Activated naive CD8-positive, alpha-beta T cell treated with anti-CD3 and anti-CD28 coated beads, Interleukin-2, amount 10 ng/mL, durations not matched to agents 7 days and 5 days (primary cell): ENCODE measurements at places on chromosomes 12 and 14. TPM values are rescaled to one million over a fixed set of nuclear protein-coding genes. Genes with fewer than 3 reads are reported as not detected.

The MYF5 gene
- total RNA-seq, result not detected

The ZFHX2 gene
- total RNA-seq, result 1.4 TPM

The KLRC2 gene
- 4.4 TPM for total RNA-seq

DNA sequence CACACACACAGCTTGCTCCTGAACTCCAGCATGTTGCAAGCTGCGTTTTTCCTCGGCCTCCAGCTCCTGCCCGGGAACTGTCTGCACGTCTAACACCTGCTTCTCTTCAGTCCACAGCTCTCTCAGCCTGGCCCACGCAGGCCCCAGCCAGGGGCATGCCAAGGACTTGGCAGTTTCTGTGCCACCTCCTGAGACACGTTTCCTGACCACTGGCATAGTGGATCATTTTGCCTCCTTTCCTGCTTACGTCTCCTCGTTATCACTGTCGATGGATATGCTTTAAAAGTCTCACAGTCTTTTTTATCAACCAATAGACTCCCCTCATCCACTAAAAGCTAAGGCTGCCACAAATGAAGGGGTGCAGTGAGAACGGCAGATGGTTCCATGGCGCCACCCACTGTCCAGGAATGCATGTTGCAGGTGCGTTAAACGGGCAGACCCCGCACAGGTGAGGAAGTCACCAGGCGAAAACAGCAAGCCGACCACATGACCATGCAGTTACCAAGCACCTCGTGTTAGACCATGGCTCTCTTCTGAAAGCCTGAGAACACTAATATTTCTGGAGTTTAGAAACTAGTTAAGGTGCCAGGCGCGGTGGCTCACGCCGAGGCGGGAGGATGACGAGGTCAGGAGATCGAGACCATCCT lies 14.7 kb upstream of the TEAD4 start:
- H3K4me3 ChIP-seq, result peak overlapping the region; percentile 4
- peaks cover 5% of the 10 kb centered on the region for H3K4me1 ChIP-seq
- peak; percentile 73 for DNase-seq

GRCh38 chr12:2834581-2835491 lies at the start of gene NRIP2:
NRIP2 (minus strand) TSS chr12:2835035; CDS start chr12:2834983, 52 bp downstream.
- peaks cover 2% of the 10 kb centered on the region for H3K4me1 ChIP-seq
- no peak within 1 kb of the TSS for H3K4me3 ChIP-seq
- H3K27ac ChIP-seq, result no peak within 1 kb of the TSS
- H3K36me3 ChIP-seq, result peaks cover 8% of the 10 kb centered on the region
- no peaks in the 10 kb centered on the region for H3K27me3 ChIP-seq

- no peak overlapping the region for H3K27ac ChIP-seq
- peaks cover 11% of the 10 kb centered on the region for H3K4me1 ChIP-seq
- DNase-seq, result no peak
- H3K4me3 ChIP-seq, result no peak overlapping the region
Observed at GRCh38 chr12:71763677-71764379, 9.2 kb downstream of the RAB21 start.

DNA sequence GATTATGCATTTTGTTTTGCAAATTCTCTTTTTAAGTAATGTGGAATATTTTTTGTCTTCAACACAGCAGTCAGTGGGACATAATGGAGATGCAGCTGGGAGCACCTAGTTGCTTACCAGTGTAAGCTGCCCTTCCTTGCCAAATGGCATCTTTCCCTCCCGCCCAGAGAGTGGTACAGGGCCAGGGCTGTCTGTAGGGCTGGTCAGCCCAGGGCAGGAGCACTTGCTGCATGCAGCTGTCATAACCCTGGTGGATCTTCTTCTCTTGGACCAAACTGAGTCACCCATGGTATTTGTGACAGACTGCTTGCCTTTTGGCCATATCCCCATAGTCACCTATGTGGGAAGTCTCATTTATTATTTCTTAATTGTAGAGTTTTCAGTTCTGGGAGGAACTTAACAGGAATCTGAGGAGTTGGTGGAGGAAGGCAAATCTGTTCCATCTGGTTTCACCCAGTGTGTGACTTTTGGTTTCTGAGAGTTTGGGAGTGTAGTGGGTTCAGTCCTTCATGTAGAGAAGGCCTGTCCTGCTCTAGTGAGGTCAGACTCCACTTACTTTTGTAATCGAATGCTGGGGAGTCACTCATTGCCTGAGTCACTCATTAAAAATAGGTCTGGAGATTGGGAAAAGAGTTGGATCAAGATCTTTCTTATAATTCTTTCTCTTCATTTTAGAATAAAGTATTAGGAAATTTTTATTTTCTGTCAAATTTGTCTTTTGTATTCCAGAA lies 62.0 kb upstream of the ASPG start:
- no peak overlapping the region for H3K27ac ChIP-seq
- H3K4me3 ChIP-seq, result no peak overlapping the region
- peaks cover 26% of the 10 kb centered on the region for H3K27me3 ChIP-seq
- H3K36me3 ChIP-seq, result no peaks in the 10 kb centered on the region
- no peak for DNase-seq

DNA sequence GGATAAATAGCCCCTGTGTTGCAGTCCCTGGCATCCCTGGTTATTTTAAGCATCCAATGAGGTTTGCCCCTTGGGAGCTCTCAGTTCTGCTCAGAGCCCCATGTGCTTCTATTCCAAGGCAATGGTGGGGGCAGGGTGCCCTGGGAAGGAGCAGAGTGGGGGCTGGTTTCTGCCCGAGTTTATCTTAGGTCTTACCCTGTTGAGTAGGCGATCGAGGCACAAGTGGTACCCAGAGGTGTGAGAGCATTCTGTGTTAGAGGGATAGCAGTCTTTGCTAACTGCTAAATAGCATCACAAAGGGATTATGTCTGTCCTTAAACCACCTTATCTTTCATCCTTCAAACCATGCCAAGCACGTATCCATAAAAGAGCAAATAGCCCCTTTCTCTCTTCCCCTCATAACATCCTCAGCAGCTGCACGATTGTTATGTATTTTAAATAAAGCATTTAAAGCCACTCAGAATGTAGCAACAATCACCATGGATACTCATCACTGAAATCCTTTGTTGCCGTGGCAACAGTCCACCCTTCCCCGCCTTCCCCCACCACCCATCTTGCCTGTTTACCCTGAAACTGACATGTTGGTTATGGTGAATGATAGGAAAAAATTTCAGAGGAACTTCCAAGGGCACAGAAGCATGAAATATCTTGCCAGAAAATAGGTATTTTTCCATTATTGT lies 139.3 kb downstream of the PTPN11 start:
- H3K36me3 ChIP-seq, result no peaks in the 10 kb centered on the region
- no peak overlapping the region for H3K27ac ChIP-seq
- no peak for DNase-seq
- H3K4me1 ChIP-seq, result no peaks in the 10 kb centered on the region

GRCh38 chr14:103123634-103124500 lies 606 bp downstream of the TNFAIP2 start:
- no peak overlapping the region for H3K4me3 ChIP-seq
- H3K36me3 ChIP-seq, result no peaks in the 10 kb centered on the region
- no peak overlapping the region for H3K27ac ChIP-seq

DNA sequence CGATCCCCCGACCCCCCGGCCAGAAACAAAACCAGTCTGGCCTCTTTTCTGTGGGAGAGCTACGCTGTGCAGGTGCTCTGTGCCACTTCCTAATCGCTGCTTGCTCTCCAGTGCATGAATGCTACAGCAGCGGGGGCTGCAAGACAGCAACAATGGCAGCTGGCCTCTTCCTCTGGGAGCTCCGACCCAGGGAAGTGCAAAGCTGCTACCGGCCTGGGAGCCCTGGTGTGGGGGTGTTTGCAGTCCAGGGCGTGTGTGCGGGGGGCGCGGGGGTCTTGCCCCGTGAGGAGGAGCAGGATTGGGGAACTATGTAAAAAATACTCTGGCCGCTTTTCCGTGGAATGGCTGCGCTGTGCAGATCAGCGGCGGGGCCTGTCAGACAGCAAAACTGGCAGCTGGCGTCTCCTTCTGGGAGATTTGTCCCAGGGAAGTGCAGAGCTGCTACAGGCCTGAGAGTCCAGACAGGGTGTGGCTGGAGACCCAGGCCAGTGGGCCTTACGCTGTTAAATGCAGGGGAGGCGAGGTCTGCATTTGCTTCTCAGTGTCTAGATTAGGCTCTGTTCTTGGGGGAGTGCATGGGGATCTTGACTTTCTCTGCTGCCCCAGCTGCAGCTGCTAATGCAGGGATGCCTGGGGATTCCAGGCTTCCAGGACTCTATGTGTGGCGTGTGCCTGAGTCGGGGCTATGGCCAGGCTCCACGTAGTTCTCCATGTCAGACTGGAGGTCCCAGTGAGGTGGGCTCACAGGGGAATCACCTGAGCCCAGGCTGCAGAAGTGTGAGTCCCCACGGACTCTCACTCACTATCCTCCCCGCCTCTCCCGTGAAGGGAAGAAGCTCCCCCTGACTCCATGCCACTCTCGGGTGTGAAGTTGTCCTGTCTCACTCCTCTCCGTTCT lies 344.5 kb downstream of the AEBP2 start:
- H3K4me1 ChIP-seq, result no peaks in the 10 kb centered on the region
- no peak overlapping the region for H3K4me3 ChIP-seq
- H3K36me3 ChIP-seq, result no peaks in the 10 kb centered on the region
- no peak overlapping the region for H3K27ac ChIP-seq

DNA sequence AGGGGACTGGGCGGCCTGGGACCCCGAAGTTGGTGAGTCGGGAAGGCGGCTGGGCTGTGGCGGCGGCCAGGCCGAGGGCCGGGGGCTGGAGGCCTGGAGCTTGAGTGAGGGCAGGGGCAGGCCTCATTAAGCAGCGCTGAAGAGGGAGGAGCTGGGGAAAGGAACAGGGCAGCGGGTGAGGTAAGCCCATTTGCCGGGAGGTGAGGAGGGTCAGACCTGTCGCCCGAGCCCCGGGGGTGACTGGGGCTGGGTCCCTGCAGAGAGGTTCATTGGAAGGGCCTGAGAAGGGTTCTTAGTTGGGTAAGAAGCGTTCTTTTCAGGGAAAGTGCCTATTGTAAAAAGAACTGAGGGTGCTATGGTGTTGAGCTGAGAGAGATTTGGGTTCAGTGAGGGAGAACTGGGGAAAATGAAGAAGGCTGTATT lies 441 bp downstream of the RAB5B start:
- DNase-seq, result no peak
- no peak overlapping the region for H3K27ac ChIP-seq
- H3K27me3 ChIP-seq, result no peaks in the 10 kb centered on the region
- H3K4me1 ChIP-seq, result peaks cover 19% of the 10 kb centered on the region
- no peak overlapping the region for H3K4me3 ChIP-seq

GRCh38 chr12:94560431-94561221 lies 89.7 kb downstream of the TMCC3 start:
- no peaks in the 10 kb centered on the region for H3K4me1 ChIP-seq
- DNase-seq, result no peak
- no peak overlapping the region for H3K4me3 ChIP-seq
- H3K36me3 ChIP-seq, result no peaks in the 10 kb centered on the region

DNA sequence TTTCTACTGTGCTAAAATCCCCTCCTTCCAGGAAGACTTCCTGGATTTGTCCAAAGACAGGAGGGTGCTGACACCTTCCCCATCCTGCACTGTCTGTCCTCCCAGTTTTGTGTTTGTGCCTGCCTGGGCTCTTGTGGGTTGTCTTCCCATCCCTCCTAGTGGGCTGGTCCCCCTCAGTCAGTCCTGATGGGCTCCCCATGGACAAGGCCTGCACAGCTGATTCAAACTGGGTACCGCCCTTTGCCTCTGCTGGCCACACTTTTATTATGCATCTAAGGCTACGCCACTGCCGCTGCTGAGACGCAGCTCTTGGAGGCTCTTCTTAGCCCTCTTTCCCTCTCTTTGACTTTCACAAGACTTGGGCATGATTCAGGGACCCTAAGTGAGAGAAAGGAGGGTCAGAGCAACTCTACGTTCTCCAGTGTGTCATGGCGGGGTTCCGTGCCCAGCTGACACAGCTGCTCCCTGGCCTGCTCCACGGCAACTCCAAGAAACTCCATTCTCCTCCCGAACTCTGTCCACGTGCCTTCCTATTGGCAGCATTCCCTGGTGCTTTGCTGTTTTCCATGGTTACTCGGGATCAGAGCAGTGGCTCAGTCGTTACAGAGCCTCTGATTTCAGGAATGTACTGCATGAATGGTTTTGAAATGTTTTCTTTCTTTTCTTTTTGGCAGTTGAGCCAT lies 3.8 kb upstream of the KRT85 start:
- no peak overlapping the region for H3K27ac ChIP-seq
- DNase-seq, result peak; percentile 5
- no peak overlapping the region for H3K4me3 ChIP-seq
- peaks cover 2% of the 10 kb centered on the region for H3K4me1 ChIP-seq
